Vagina (tissue), 2 donors: ENCODE measurements at places on chromosomes 1 and 21. TPM values are rescaled to one million over a fixed set of nuclear protein-coding genes. Genes with fewer than 3 reads are reported as not detected.
A peak's percentile ranks its signal among the peaks of the same experiment; 100 is the strongest.

DNA sequence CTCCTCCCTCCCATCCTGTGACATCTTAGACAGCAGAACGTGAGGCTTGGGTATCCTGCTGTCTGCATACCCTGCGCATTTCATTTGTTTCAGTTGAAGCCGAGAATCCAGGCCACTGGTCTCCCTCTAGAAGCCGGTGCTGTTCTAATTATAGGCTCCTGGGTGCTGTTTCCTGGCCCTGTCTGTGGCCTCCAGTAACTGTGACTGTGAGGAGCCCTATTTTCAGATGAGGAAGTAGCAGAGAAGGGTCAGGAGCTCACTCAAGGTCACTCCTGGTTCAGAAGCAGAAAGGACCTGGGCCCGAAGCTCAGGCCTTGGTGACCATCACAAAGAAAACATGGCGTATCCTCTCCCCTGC lies 24.0 kb downstream of the COQ8A start:
- no peak overlapping the region for H3K4me3 ChIP-seq
- no peaks in the 10 kb centered on the region for H3K4me1 ChIP-seq
- no peak overlapping the region for H3K27ac ChIP-seq
- no peak for DNase-seq

DNA sequence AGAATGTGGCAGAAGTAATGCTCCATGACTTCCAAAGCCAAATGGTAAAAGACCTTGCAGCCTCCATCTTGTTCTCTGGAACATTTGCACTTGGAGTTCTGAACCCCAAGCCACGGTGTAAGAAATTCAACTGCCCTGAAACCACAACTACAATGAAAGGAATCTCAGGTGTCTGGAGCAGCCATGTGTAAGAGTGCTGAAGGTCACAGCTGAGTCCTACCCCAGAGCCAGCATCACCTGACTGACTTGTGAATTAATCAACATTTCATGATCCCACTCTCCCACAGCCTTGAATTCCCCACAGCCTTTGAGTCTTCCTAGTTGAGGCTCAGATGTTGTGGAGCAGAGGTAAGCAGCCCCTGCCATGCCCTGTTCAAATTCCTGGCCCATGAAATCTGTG lies 192.8 kb upstream of the CAMK1G start:
- H3K4me1 ChIP-seq = peaks cover 17% of the 10 kb centered on the region
- no peaks in the 10 kb centered on the region for H3K27me3 ChIP-seq
- no peak overlapping the region for H3K4me3 ChIP-seq
- H3K27ac ChIP-seq = no peak overlapping the region
- no peaks in the 10 kb centered on the region for H3K36me3 ChIP-seq

DNA sequence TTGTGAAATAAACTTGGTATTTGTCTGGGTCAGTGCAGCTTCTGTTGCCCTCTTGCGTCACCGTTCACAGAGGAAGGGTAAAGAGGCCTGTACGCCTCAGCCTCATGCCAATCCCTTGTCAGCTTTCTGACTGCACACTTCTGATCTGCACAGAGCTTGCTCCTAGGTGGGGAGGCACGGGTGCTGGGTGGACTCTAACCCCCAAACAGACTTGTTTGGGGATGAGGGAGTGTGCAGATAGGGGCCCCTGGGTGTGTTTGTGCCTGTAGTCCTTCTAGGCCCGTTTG lies 803 bp upstream of the B4GALT2 start:
- no peak overlapping the region for H3K4me3 ChIP-seq
- DNase-seq = no peak
- H3K4me1 ChIP-seq = peaks cover 67% of the 10 kb centered on the region
- peaks cover 11% of the 10 kb centered on the region for H3K36me3 ChIP-seq
- H3K27ac ChIP-seq = no peak overlapping the region
- H3K27me3 ChIP-seq = no peaks in the 10 kb centered on the region

GRCh38 chr1:151847867-151848596 lies 5.5 kb downstream of the THEM5 start:
- H3K27ac ChIP-seq = no peak overlapping the region
- H3K4me3 ChIP-seq = no peak overlapping the region
- H3K4me1 ChIP-seq = no peaks in the 10 kb centered on the region
- no peaks in the 10 kb centered on the region for H3K36me3 ChIP-seq

- H3K27ac ChIP-seq = no peak overlapping the region
- peaks cover 6% of the 10 kb centered on the region for H3K36me3 ChIP-seq
- no peak overlapping the region for H3K4me3 ChIP-seq
These were observed 39.4 kb upstream of the BMP8A start for GRCh38 chr1:39452081-39452480.

DNA sequence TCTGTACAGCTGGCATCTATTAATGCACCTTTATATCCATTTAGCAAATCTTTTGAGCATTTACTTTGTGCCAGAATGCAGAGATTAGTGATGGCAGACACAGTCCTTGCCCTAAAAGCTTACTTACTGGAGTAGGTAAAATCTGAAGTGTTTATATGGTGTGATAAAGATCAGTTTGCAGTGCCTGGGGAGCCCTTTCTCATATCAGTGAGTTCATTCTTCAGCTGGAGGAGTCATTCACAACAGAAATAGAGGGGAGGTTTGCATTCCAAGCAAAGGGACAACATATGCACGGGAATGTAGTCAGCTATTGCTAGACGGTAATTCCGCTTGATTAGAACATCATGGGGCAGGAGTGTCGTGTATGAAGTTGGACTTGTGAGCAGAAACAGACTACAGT lies 8.4 kb downstream of the SLC35F3 start:
- H3K36me3 ChIP-seq = no peaks in the 10 kb centered on the region
- H3K4me3 ChIP-seq = no peak overlapping the region
- no peak overlapping the region for H3K27ac ChIP-seq
- no peaks in the 10 kb centered on the region for H3K27me3 ChIP-seq

DNA sequence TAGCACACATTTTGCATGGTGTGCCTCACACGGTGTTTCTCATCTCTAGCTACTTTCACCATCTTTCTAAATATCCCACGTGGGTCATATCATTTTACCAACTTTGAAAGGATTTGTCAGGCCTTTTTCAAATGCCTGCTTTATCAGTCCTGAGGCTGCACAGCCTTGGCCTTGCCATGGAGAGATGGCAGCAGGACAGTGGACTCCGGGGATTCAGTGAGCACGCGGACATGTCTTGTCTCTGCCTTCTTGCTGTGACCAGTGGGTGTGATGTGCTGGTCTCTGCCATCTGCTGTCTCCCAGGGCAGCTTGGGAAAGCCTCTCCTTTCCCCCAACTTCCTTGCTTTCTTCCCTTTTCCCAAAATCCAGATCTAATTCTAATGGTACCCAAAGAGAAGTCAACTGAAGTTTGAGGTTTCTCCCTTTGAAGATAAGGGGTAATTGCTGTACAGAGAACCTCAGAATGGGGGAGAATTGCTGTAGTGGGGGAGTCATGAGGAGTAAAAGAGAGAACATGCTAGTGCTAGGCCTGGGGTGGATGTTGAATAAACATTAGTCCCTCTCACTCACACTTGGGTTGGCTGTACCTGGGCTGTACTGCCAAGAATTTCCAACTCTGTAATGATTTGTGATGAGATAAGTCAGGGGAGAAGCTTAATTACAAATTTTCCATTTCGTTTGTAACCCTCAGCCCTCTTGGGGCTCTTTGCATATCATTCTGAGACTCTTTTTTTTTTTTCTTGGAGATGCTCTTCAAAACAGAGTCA lies 99.5 kb downstream of the GALNT2 start:
- H3K27me3 ChIP-seq = no peaks in the 10 kb centered on the region
- no peak overlapping the region for H3K27ac ChIP-seq
- DNase-seq = no peak

DNA sequence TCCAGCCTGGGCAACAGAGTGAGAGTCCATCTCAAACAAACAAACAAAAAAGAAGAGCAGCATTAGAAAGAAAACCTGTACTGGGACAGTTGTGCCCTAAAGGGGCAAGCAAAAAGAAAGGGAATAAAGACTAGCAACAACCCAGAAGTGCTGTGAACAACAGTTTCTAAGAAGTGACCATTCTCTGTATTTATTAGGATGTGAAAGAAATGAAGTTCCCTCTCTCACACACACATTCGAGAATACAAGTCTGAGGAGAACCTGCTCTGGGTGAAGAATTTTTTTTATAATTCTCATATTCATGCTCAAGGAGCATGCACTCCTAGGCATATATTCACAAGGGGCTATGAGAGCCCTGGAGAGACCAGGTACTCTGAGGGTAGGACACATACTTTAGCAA lies 59.5 kb upstream of the LRRC8D start:
- no peak overlapping the region for H3K4me3 ChIP-seq
- DNase-seq = no peak
- H3K4me1 ChIP-seq = peaks cover 5% of the 10 kb centered on the region
- H3K27me3 ChIP-seq = no peaks in the 10 kb centered on the region

GRCh38 chr1:51649593-51650091 lies 32.8 kb downstream of the OSBPL9 start:
- H3K27ac ChIP-seq = peak overlapping the region; percentile 78
- no peak overlapping the region for H3K4me3 ChIP-seq
- DNase-seq = no peak
- peaks cover 43% of the 10 kb centered on the region for H3K4me1 ChIP-seq
- no peaks in the 10 kb centered on the region for H3K36me3 ChIP-seq

- peaks cover 11% of the 10 kb centered on the region for H3K4me1 ChIP-seq
- H3K27me3 ChIP-seq = no peaks in the 10 kb centered on the region
- no peak overlapping the region for H3K4me3 ChIP-seq
- no peaks in the 10 kb centered on the region for H3K36me3 ChIP-seq
- no peak for DNase-seq
These were observed 352.4 kb downstream of the USP25 start for GRCh38 chr21:16082038-16082816.

GRCh38 chr1:199742547-199742946 lies 285.0 kb upstream of the NR5A2 start:
- H3K36me3 ChIP-seq = no peaks in the 10 kb centered on the region
- H3K4me3 ChIP-seq = no peak overlapping the region
- H3K27me3 ChIP-seq = no peaks in the 10 kb centered on the region
- no peaks in the 10 kb centered on the region for H3K4me1 ChIP-seq
- no peak for DNase-seq
- H3K27ac ChIP-seq = no peak overlapping the region

GRCh38 chr1:98296681-98297080 lies 364.8 kb upstream of the SNX7 start:
- DNase-seq = no peak
- no peak overlapping the region for H3K4me3 ChIP-seq
- no peaks in the 10 kb centered on the region for H3K4me1 ChIP-seq
- no peaks in the 10 kb centered on the region for H3K27me3 ChIP-seq
- H3K27ac ChIP-seq = no peak overlapping the region

DNA sequence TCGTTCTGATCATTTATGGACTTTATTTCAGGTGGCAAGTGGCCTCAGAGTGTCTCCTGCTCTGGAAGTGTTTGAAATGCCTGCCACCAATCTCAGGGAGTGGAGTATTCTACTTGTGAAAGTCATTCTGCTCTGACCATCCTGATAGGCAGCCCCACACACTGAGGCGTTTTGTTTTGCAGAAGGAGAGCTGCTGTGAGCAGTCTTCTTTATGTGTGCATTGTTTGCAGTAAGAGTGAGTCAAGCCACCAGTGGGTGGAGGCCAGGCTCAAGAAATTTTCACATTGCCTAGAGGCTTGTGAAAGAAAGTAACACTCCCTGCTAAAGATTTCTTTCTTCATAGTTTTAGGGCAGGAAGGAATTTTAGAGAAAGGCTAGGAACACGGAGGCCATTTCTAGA lies 204.4 kb downstream of the SLC35F3 start:
- no peaks in the 10 kb centered on the region for H3K27me3 ChIP-seq
- no peaks in the 10 kb centered on the region for H3K4me1 ChIP-seq
- H3K27ac ChIP-seq = no peak overlapping the region

LENEP gene
- not detected for total RNA-seq

CD1C gene
- total RNA-seq = 9.6 TPM
